ENCODE measurements at places on chromosomes 3 and 15.

- DNase-seq, result no peak
Measured at GRCh38 chr3:188309437-188310269, 155.7 kb downstream of the LPP start.

DNA sequence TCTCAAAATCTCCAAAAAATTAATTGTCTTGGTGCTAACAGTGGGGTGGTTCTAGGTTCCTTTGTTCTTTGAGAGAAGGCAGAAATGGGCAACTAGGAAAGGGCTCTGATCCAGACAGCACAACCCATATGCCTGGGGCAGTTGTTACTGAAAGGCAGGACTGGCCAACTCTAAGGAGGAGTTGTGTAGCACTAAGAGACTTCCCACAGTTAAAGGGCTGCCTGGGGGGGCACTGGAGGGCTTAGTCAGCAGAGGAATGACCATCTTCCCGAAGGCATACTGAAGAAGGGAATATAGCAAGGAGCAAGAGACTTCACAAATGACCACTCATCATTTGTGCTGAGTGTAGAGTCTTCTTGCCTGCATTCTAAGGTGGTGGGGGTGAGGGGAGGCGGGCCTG, 15.8 kb downstream of the ILDR1 start:
- no peak for DNase-seq

GRCh38 chr3:147301781-147302180, 104.6 kb downstream of the ZIC4 start:
- DNase-seq, result no peak

GRCh38 chr3:188925376-188925775, 246.4 kb upstream of the TPRG1 start:
- no peak for DNase-seq

DNA sequence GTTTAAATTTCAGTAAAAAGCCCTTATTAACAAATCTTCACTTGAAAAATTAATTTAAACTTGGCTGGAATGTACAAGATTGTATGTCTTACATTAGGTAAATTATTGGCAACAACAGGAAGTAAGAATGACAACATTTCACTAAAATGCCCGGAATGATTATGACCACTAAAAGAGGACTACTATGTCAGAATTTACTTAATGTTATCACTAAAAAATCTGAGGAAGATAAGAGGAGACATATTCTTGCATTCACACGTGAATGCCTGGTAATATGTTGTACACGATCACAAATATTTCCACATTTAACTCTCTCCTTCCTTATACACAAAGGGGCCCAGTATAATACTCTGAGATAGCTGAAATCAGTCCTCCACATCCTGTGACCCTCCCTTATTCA, 29.7 kb downstream of the VGLL3 start:
- DNase-seq, result no peak

DNA sequence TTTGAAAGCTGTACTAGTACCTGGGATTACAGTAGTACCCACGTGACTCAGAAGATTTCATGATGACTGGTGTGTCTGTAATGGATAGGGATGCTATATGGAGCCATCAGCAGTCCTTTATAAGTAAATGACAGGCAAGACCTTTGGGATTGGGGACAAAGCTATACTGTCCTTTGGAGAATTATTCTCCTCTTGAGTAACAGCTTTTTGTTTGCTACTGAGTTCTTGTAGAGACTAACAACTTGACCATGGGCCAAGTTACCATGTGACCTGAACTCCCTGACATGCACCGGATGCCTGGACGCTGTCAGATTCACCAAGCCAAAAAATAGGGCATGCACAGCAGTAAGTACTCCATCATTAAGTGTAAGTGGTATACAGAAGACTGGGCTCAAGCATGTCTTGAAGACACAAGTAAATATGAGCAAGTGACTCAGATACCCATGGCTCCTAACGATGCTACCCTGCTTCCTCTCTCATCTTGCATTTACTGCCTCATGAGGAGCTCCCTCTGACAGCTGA, 12.9 kb downstream of the SEC11A start:
- DNase-seq, result no peak

DNA sequence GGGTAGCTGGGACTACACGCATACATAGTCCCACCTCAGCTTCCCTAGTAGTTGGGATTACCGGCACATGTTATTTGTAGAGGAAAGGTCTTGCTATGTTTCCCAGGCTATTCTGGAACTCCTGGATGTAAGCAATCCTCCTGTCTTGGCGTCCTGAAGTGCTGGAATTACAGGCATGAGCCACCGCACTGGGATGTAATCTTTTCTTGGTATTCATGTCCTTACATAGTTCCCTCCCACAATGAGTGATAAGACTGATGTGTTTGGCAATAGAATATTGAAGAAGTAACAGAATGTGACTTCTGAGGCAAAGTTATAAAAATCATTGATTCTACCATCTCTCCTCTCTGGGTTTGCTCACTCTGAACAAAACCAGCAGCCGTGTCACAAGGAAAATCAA, 22.7 kb upstream of the ALCAM start:
- no peak for DNase-seq

- no peak for DNase-seq
Measured at GRCh38 chr3:61527011-61527410, 34.4 kb upstream of the PTPRG start.

DNA sequence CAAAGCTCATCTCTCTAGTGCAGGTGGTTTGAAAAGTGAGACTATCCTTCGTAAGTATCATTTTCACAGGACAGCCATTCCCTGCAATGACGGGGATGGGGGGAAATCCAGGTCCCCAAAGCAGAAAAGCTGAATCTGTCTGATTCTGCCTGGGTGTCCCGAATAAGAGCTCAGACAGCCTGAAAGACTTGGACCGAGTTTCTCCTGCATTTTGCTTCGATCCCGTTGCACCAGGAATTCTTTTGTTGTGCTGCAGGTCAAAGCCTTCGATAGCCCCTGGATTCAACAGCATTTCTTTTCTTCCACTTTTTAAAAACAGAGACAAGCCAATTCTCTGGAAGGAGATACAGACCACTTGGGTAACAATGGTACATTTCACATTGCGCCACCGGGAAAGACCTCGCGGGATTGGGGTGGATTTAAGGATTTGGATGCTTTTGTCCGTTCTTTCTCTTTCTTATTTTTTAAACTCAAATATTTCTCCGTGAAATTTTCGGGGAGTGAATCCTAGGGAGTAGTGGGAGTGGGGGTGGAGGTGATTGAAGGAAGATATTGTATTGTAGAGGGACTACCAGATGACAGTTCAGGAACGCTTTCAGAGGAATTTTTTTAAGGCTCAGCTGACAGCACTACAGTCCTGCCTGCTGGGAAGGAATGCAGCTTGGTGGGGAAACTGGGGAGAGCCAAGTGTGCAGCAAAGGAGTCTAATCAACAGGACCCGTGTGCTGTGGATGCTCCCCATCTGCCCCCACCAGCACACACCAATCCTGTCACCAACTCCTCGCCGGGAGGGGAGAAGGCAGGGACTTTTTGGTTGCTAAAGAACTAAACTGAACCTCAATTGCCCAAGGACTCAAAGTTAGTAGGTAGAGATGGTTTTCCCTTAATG, 2.6 kb downstream of the SLITRK3 start:
- no peak for DNase-seq

GRCh38 chr15:66138096-66138783, 115.3 kb downstream of the MEGF11 start:
- no peak for DNase-seq

DNA sequence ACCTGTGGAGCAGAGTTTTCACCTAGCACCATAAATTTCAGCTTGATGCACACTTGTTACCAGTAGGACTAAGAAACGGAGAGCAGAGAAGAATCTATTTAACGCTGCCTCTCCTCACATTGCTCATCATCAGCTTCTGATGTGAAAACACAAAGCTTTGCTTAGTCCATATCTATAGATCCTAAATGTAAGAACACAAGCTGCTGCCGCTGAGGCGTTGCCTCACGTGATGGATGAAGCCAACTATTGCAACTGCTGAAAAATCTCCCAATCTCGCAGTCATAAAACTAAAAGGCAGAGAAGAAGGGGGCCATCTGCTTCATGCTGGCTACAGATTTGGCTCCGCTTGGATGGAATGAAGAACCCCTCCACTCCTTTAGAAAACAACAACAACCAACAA, 42.7 kb downstream of the CADPS start:
- no peak for DNase-seq

- DNase-seq, result no peak
Measured at GRCh38 chr15:85379403-85380131, 836 bp upstream of the AKAP13 start.

Measured in coronary artery (tissue), 2 donors.